ENCODE measurements at places on chromosomes 6 and 20.

DNA sequence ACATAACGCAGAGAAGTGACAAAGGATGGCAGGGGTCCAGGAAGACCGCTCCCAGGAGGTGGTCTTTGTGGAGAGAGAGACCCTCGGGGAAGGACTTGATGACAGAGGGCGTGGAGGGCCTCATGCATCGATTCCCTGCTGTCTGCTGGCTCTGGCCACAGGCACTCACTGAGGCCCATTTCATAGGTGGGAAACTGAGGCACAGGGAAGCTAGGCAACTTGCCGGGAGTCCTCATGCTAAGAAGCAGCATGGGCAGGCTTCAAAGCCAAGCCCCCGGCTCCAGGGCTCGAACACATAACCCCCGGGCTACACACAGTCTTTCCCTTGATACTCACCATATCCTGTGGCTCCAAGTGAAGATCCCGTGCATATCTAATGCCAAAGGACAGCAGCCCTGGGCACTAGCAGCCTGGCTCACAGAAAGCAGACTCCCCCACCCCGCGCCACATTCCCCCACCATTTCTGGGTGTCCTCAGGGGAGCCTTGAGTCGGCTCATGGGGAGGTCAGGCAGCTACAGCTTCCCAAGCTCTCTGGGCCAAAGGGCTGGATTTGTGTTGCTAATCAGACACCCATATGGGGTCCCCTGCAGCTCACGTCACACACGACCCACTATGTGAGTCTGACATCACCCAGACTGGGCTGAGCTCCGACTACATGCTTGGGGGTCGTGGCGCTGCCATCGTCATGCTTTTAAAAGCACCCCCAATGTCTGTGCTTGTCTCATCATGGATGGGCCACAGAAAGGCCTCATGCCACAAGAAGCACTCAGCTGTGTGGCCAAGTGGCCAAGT, 130.9 kb upstream of the PMEPA1 start:
- DNase-seq = no peak

GRCh38 chr6:118963003-118963402, 28.0 kb upstream of the MCM9 start:
- no peak for DNase-seq

GRCh38 chr6:162973151-162973872, 245.5 kb downstream of the PACRG start:
- DNase-seq = no peak

GRCh38 chr6:125829433-125829832, 38.7 kb downstream of the NCOA7 start:
- DNase-seq = peak; percentile 67

DNA sequence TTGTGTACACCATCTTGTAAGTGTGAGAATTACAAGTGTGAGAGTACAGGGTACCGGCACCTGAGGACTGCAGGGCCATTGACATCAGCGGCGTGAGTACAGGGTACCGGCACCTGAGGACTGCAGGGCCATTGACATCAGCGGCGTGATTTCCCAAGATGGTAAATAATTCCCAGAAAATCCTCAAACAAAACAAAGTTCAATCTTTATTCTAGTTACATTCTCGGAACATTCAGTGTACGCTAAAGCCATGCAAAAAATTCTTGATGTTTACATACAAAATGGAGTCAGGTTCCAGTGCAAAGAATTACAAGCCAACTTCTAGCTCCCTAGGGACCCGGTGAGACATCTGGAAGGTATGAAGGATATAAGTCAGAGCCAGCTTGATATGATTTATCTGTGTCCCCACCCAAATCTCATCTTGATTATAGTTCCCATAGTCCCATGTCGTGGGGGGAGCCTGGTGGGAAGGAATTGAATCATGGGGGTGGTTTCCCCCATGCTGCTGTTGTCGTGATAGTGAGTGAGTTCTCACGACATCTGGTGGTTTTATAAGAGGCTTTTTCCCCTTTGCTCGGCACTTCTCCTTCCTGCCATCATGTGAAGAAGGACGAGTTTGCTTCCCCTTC, 172.7 kb downstream of the TTLL2 start:
- no peak for DNase-seq

DNA sequence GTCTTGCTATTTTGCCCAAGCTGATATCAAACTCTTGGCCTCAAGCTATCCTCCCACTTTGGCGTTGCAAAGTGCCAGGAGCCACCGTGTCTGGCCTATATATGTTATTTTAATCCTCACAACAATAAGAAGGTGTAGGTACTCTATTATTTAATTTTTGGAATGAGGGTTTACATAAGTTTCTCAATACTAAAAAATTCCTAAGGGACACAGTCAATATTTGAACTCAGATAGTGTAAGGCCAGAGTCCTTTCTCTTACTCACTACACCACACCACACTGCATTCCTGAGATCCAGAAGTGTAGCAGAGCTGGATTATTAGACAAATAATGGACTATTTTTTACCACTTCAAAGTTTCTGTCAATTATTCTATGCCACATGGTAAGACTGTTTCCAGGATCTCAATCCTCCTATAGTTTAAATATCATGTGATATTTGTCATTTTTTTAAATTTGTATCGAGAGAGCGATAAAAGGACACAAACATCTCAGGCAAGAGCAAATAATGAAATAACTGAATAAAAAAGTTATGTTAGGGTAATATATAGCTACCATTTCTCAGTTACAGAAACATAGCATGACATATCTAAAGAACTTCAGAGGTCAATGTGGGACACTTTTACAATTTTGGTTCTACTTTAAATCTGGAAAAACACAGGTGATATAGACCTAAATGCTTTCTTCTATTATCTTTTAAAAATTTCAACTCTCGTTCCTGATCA, 162.2 kb upstream of the THEMIS start:
- no peak for DNase-seq

DNA sequence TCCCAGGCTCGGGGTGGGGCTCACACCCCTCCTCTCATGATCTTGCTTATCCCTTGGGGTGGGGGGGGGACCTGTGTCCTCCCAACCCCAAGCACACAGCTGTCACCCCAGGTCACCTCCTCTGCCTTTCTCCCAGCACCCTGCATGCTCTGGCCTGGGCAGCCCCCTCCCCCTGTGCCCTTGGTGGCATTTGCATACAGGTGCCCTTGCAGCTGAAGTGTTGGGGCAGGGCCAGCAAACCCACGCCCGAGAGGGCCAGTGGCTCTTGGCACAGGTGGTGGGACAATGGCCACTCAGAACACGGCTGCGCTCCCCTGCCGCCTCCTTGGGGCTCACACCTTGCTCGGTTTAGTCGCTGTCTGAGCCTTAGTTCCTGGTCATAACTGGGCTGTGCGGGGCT, 11.3 kb upstream of the MYT1 start:
- DNase-seq = no peak

DNA sequence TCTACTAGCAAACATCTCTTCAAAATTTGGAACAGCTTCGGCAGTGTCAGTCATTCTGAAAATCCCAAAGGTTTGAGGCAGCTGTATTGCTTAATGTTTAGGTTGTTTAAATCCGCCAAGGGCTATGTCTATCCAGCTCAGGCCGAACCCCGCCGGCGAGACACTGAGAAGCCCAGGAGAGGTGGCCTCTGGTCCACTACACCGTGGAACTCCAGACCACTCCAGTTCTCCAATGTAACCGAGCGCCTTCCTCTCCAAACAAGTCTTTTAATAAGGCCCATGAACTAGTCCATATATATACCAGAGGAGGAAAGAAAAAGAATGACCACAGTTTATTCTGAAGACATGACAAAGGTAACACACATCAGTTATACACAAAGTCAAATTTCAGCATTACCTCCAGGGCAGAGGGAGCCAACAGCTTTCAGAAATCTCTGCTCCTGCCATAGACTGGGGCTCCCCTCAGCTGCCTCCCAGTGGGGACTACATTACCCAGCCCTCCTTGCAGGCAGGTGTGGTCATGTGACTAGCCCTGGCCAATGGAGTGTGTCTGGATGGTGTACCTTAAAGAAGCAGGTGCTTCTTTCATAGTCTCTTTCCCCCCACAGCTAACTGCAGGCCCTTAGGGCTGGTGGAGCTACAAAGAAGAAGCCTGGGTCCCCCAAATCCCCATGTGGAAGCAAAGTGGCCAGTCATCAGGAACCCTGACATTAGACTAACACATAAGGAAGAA, at the start of gene RAMACL:
Gene RAMACL, minus strand, starts transcription at position 255 of the 733 bp plus-strand sequence. Its CDS starts 201 bp downstream, at position 54.
- peak; percentile 72 for DNase-seq

GRCh38 chr20:39109933-39110818, 148.0 kb downstream of the DHX35 start:
- no peak for DNase-seq

DNA sequence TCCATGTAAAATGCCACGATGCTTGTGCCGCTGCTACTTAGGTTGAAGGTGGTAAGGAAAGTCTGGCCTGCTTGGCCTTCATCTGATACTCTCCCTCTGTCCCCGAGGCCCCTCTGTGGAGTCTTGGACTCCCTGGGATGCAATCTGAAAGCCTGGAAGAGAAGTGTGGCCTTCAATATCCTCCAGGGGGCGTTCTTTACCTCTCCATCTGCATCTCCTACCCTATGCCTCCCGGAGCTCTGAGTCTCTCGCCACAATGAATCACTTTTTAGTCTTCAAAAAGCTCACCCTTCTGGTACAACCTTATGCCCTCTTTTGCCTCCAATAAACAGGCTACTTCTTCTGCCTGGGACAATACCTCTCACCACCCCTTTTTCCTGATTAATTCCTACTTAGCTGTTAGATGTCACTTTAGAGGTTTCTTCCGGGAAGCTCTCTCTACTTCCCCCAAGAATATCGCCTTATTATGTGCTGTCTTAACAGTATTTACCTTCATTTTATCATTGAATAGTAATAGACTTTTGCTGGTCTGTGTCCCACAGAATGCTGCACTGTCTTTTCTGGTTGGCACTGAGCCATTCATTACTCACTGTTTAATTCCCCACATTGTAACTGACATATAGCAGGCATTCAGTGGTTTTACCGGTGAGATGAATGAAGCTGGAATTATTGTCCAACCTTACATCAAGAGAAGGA, 13.9 kb upstream of the ATG5 start:
- DNase-seq = peak; percentile 60

DNA sequence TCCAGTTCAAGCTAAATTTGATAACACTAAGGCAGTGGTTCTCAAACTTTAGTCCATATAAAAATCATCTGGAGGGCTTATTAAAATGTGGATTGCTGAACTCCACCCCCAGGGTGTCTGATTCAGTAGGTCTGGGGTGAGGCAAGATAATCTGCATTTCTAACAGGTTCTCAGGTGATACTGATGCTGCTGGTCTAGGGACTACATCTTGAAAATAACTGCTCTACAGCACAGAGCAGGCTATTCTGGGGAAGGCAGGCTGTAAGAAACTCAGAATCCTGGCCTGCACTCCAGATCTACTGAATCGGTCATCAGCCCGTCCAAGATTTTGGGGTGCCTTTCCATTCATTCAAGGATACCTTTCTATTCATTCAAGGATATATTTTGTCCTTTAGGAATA, 11.5 kb downstream of the CALHM5 start:
- DNase-seq = no peak

- DNase-seq = no peak
Measured at GRCh38 chr6:161445021-161445799, 171.3 kb upstream of the AGPAT4 start.

DNA sequence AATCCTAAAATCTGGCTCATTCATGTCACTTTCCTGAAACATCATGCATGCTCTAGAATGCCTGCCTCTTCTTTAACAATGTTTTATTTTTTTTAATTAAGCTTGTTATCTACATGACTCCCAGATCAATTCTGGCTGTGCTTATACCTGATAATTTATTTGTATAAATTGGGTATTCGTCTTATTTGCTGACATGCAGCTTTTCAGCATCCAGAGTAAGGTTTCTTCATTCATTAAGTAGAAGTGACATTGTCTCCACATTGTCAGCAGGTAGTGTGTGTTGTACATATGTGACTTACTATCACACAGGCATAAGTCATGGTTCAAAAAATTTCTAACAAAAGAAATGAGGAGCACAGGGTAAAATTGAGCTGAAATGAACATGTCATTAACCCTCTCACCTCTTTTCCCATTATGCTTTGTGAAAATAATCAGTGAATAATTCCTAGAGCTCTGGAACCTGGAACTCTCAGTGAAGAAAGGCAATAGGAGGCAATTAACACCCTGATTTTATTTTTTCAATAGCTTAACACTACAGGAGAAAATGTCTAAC, 157.4 kb downstream of the OPRM1 start:
- DNase-seq = no peak

DNA sequence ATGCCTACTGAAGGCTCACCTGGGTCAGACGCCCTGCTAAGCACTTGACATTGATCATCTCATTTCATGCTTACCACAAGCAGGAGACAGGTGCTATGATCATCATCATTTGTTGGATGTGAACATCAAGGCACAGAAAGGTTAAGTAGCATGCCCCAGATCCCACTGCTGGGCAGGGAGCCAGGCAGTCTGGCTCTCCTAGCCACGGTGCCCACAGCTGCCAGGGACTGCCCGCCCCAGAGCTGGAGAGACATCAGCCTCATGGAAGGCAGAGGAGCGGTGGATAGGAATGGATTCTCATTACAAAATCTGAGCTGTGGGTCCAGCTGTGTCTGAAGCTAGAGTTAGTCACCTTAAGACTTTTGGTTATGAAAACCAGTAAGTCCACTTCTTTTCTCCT, 3.6 kb downstream of the SULF2 start:
- DNase-seq = no peak

- no peak for DNase-seq
Measured at GRCh38 chr20:5696011-5696559, 54.1 kb upstream of the SHLD1 start.

DNA sequence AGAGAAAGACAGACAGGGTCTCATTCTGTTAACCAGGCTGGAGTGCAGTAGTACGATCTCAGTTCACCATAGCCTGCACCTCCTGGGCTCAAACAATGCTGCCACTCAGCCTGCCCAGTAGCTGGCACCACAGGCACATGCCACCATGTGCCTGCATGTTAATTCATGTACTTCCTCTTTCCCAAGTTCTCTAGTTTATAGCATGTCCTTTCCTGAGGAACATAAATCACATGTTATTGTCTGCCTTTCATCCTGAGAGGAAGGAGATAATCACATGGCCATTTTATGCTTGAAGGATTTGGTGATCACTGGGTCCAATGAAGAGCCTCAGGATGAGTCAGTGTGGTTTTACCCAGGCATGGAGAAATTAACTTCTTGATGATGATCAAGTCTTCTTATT, 47.9 kb downstream of the COL11A2 start:
- no peak for DNase-seq

DNA sequence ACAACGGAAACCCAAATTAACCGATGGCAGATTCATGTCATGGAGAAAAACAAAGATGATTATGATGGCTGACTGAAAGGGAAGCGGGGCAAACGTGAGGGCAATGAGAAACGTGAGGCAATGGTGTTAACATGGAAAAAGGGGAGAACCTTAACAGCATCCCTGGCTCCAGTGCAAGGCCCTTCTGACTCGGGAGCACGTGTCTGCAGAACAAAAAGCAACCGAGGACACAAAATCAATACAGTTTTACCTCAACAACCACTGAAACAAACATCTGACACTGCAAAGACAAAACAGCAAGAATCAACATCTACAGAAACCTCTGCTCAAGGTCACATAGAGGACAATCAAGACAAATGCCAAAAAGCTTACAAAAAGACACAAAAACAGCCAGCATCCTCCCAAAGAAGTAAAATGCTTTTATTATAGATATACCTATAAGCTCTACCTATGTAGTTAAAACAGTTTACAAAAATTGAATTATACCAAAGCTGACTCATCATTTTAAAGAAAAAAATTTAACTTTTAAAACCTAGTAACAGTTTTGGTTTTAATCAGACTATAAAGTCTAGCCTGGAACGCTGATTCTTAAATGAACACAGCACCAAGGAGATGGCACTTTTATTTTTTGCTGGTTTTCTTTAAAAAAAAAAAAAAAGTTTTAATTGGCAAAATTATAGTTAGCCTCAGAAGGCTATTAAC, 43.1 kb downstream of the SMLR1 start:
- DNase-seq = no peak

- peak; percentile 61 for DNase-seq
Measured at GRCh38 chr6:42532038-42532669, 31.7 kb upstream of the UBR2 start.

All from CD4-positive, alpha-beta T cell treated with Interleukin-4 for 1 hour (primary cell).